ENCODE measurements at places on chromosomes 7 and 10.

- peak; percentile 32 for DNase-seq
Measured at GRCh38 chr10:78640796-78641636, 427.8 kb upstream of the ZMIZ1 start.

GRCh38 chr7:26620352-26620751 lies 244.0 kb downstream of the SKAP2 start:
- DNase-seq = no peak

GRCh38 chr7:146764458-146764857 lies 647.9 kb downstream of the CNTNAP2 start:
- no peak for DNase-seq

GRCh38 chr7:141484907-141485306 lies 66.3 kb upstream of the AGK start:
- DNase-seq = no peak

- DNase-seq = peak; percentile 21
Measured at GRCh38 chr10:125149036-125149679, 11.2 kb downstream of the CTBP2 start.

- no peak for DNase-seq
Measured at GRCh38 chr7:51058764-51059163, 257.8 kb downstream of the COBL start.

GRCh38 chr7:142298627-142299026 lies 40.8 kb upstream of the PRSS58 start:
- no peak for DNase-seq

DNA sequence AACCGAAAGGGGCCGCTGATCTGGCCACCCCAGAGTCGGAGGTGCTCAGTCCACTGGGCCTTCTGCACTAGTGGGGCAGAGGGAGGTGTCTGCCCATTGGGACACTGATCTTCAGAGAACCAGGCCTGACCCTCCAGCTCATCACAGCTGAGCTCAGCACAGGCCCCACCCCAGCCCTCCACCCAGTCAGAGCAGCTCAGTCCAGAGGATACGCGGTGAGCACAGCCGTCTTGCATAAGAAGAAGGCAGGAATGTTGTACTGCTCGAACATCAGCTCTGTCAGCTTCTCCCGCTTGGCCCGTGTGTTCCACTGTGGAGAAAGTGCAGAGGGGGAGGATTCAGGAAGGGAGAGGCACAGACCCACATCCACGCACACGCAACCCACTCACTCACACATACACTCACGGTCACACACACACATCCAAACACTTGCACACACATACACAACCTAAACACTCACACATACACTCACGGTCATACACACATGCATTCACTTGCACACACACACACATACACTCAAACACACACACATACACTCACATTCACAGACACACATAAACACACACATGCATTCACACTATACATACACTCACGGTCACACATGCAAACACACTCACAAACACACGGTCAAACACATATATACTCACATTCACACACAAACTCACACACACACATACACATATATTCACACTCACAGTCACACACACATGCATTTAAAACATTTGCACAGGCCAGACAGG lies 6.3 kb downstream of the ACTL6B start:
- no peak for DNase-seq

GRCh38 chr7:133910761-133911160 lies 216.4 kb upstream of the LRGUK start:
- DNase-seq = no peak

GRCh38 chr10:558891-559766 lies 130.3 kb downstream of the DIP2C start:
- DNase-seq = no peak

DNA sequence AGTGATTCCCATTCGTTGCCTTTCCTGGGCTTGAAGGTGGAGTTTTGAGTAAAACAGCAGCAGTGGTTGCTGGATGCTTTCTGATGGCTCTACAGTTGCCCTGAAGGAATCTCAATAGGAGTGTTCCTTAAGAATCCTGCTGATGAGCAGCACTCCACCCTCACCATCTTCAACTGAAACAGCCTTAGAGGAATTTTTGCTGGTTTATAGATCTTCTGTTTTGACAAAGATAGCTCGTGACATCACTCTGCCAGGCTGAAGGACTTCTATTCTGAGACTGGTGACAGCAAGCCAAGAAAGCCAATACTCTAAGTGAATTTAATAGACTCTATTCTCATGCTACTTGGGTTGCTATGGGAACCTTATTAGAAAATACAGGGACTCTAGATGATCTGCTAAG lies 1014.7 kb downstream of the NRG3 start:
- DNase-seq = no peak

DNA sequence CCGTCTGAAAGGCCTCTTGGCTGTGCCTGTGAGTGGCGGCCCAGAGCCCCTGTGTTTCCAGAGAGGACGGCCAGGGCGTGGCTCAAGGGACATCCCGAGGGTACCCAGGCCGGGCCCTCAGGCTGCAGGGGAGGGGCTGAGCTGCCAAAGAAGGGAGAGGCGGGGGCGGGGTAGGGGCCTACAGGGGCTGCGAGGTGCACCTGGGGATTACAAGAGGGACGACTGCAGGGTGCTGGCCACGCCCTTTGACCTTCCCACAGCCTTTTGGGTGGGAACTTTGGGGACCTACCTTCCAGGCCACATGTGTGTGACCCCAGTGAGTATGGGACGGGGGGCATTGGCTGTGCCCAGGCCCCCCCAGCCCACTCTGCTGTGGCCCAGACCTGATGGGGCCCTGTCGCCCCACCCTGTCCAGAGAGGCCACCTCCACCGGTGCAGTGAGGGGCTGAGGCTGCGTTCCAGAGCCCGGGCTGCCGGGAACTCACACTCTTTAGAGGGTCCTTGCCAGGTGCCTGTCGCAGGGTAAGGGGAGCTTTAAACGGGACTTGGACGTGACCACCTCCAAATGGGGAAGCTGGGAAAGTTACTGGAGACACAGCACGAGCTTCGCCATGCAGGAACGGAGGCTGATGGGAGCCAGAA lies 19.0 kb upstream of the NKX6-2 start:
- no peak for DNase-seq

DNA sequence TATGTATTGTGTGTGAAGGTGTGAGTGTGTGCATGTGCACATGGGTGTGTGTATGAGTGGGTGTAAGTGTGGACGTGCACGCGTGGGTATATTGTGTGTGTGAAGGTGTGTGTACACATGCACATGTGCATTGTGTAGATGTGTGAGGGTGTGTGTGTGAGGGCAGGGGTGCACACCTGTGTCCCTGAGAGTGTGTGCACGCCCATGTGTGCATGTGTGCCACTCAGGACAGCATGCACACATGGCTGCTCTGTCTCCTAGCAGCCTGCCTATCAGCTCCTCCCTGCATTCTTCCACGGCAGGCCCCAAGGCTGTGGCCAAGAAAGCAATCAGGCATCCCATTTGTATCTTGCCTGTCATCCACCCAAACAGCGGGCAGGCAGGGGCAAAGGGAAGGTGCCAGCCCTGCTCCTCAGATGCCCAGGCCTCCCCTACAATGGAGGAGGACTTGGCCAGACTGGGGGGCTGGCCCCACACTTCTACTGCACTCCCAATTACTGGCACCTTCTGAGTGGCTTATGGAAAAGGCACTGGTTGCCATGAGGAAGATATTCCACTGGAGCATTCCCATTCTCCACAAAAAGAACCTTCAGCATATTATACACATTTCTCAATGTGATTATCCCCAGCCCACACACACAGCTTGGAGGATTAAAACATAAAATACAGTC lies 380.4 kb upstream of the ZMIZ1 start:
- DNase-seq = no peak

DNA sequence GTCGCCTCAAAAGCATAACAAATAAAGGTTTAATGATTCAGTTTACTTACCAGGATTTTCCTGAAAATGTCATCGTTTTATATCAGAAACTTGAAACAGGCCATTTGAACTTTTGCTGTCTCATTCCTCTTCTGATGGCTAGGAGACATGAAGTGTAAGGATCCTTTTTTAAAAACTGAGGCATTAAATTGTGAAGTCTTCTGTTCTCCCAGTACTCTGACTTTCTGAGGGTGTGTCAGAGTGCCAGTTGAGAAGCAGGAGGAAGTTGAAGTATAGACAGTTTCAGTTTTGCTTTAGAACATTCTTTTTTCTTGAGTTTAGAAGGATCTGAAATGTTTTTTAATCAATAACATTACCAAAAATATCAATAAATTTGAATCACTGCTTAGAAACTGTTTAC lies at the start of gene SAMD9L:
SAMD9L (minus strand) TSS at position 242 of the 400 bp plus-strand sequence. CDS start 12,414 bp downstream, outside the sequence.
- DNase-seq = no peak

GRCh38 chr10:62652114-62652513 lies 152.4 kb upstream of the ADO start:
- no peak for DNase-seq

- DNase-seq = no peak
Measured at GRCh38 chr7:101102026-101102425, 16.7 kb downstream of the TRIM56 start.

DNA sequence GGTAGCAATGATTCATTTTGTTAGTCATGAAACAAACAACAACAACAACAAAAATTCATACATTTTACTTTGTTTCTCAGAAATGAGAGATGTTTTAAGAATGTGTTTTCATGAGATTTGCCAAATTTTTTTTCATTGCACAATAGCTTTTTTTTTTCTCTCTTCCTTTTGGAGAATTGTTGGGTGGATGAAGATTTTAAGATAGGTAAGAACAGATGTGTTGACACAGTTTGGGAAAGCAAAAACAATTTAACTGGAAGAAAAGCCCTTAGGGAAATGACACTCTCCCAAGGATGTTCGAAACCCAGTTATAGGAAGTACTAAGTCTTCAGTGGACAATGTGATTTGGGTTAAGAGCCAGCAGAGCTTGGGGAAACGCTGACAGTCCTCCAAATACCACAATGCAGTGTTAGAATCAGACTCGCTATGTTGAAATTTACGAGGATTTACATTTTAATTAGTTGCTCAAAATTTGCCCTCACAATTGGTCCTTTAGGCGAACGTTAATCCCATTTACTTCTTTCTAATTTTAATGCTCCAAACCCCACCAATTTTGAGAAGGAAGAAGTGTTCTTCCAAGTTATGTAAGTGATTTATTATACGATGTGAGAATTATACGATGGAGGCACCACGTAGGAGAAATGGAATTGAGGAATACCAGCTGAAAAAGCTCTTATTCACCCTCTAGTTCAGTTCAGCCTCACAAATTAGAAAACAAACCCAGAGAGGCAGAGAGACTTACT lies 61.2 kb downstream of the HHEX start:
- DNase-seq = no peak

- DNase-seq = peak; percentile 20
Measured at GRCh38 chr10:21522631-21523406, 2.7 kb downstream of the SKIDA1 start.

GRCh38 chr10:58697691-58698090 lies 185.0 kb downstream of the BICC1 start:
- DNase-seq = no peak

DNA sequence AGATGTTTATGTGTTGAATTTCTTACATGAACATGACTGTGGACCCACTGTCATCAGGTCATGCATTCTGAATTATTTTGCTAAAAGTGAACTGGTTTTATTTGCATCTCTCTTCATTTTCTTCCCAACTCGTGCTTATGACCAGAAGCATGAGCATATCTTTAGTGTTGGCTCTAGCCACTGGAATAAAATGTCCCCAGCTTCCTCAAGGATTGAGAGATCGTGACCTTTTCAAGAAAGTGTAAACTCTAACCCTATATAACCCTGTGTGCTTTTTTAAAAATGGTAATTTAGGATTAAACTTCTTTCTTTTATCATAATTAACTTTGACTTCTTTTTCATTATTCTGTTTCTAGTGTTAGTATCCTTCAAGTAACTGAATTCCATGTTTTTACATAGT lies 55.5 kb downstream of the VTI1A start:
- DNase-seq = no peak

DNA sequence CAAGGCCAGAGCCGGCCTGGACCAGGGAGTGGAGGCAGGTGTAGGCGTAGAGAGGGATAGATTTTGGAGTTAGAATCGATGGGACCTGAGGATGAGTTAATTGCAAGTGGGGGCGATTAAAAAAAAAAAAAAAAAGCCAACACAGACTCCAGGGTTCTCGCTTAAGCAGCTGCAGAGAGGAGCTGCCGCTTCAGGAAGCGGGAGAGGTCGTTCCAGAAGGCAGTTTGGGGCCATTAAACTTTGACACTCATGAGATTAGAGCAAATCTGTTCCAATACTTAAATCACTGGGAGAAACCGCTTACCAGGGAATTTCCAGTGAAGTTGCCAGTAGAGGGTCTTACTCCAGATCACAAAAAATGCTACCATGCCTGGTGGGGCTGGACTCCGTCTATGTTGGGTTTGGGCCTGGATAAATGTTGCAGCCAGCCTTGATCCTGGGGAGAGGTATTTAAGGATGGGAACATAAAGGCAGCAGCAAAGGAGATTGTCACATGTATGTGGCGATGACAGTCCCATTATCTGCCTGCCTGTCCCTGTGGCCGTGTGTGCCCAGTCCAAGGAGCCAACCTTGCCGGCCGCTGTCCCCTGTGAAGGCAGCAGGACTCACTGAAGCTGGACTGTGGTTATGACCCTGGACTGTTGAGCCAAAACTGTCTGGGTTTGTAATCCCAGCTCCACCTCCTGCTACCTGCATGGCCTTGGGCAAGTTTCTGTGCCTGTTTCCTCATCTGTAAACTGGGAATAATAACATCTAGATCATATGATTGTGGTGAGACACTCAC lies 23.9 kb upstream of the GRID1 start:
- no peak for DNase-seq

GRCh38 chr7:16347066-16347826 lies 74.1 kb downstream of the CRPPA start:
- DNase-seq = no peak

DNA sequence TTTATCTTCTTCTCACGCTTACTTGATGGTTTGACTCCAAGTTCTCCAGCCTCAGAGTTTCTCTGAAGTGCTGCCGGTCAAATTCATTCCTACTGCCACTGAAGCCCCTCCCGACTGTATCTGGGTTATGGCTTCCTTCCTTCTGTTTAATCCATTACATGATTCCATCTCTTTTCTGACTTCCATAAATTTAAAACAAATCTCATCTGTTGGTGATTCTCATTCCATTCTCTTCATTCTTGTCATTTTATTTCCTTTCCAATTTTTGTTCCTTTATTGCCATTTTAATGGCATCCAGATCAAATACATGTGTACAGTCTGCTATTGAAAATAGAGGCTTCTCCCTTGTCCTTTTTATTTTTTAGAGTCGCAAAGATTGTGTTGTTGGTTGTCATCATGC lies 25.4 kb upstream of the HIBADH start:
- DNase-seq = no peak

DNA sequence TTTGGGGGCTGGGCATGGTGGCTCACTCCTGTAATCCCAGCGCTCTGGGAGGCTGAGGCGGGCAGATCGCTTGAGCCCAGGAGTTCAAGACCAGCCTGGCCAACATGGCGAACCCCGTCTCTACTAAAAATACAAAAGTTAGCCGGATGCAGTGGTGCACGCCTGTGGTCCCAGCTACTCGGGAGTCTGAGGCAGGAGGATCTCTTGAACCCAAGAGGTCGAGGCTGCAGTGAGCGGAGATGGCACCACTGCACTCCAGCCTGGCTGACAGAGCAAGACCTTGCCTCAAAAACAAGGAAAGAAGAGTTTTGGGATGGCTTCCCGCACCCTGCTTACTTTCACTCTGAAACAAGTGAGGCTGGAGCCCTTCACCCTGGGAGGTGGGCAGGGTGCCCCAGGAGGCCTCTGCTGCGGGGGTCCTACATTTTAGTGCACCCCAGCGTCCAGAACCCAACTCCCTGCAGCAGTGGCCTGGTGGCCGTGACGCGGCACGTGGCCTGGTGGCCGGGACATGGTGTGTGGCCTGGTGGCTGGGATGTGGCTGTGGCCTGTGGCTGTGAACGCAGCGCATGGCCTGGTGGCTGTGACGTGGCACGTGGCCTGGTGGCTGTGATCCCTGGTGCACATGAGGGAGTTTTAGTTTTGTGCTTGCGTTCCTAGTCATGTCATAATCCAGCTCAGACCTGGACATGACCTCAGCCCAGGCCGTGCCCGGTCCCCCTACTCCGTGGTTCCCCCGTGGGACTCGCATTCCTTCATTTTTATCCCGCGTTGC lies 9.3 kb downstream of the KNDC1 start:
- no peak for DNase-seq
